ENCODE measurements at places on chromosomes 3 and 15. TPM values are rescaled to one million over a fixed set of nuclear protein-coding genes. Genes with fewer than 3 reads are reported as not detected.

The C15orf62 gene
- total RNA-seq = 0.11 TPM

The TGM4 gene
- total RNA-seq = not detected

The SLC9C1 gene
- under 0.01 TPM for total RNA-seq

The ZNF502 gene
- total RNA-seq = 8.2 TPM

The RBPMS2 gene
- 0.97 TPM for total RNA-seq

The IQCF5 gene
- not detected for total RNA-seq

The ANKDD1A gene
- total RNA-seq = 6.4 TPM

The MESP1 gene
- total RNA-seq = 0.26 TPM

The BCL2A1 gene
- 1.7 TPM for total RNA-seq

The FAM81A gene
- total RNA-seq = 1.4 TPM

The LARP6 gene
- total RNA-seq = 56.9 TPM

The ADAMTS7 gene
- total RNA-seq = 5.1 TPM

The SMAD6 gene
- total RNA-seq = 86.9 TPM

The EPHB3 gene
- total RNA-seq = 8.5 TPM
